ENCODE measurements at places on chromosomes 6 and 20.

- DNase-seq = no peak
These were observed 223.6 kb downstream of the EYA2 start for GRCh38 chr20:47118206-47118605.

DNA sequence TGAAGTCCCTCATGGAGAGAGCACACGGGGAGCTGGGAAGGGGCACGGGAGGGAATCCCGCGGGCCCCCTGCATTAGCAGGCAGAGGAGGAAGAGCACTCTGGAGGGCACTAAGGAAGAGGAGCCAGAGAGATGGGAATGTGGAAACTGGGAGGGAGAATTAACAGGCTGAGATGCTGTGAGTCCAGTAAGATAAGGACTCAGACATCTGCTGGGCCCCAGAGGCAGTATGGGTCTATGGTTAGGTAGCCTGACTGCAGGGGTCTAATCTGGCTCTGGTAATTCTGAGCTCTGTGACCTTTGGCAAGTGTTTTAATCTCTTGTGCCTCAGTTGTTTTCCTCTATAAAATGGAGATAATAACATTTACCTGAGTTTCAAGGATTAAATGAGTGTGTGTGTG is 15.7 kb upstream of the SRSF3 start:
- no peak for DNase-seq

GRCh38 chr6:114106020-114106419 is 135.1 kb upstream of the HDAC2 start:
- no peak for DNase-seq

DNA sequence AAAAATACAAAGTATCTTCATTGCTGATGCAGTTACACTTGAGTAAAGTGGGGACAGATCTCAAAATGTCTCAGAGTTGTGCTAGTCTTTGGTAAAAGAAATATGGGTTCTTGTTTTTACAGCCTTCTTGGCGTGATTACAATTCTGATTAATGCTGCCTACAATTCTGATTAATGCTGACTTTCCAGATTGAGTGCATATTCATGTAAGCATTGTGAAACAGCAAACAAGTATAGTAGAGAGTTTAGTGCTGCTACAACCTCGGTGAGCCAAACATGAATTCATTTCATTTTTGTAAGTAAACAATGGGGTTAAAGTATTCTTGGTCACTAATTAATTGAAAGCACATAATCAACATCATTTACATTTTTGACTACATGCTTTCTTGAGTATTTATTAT is at the start of gene DEFB113:
DEFB113 (minus strand) TSS at position 21 of the 400 bp plus-strand sequence; CDS start at position 21, 0 bp downstream.
- DNase-seq = no peak

DNA sequence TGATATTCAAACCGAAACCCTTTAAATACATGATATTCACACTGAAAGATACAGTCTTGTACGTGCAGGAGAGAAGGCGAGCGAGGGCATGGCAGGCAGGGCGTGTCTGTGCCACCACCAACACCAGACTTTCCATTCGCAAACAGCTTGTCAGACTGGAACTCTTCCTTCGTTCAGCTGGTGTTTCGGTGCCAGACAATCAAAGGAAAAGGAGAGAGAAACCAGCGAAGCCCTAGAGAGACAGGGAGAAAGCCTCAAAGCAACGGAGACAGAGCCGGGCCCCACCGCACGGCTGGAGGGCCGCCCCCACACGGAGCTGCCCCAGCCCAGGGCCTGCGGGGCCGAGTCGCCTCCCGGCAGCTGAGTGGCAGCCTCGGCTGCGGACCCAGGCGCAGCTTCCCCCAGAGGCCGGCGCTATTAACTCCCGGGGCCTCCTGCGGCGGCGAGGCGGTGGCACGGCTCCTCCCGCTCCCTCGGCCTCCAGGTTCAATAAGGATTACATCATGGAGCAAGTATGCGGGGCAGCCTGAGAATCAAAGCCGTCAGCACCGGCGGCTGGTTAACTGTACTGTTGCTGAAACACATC is 32.1 kb upstream of the NR2E1 start:
- peak; percentile 68 for DNase-seq

- DNase-seq = no peak
These were observed 150.5 kb downstream of the UNC5CL start for GRCh38 chr6:40888456-40888990.

GRCh38 chr6:126672649-126673048 is 332.7 kb downstream of the CENPW start:
- no peak for DNase-seq

- no peak for DNase-seq
These were observed 6.5 kb upstream of the RNF24 start for GRCh38 chr20:4021906-4022305.

DNA sequence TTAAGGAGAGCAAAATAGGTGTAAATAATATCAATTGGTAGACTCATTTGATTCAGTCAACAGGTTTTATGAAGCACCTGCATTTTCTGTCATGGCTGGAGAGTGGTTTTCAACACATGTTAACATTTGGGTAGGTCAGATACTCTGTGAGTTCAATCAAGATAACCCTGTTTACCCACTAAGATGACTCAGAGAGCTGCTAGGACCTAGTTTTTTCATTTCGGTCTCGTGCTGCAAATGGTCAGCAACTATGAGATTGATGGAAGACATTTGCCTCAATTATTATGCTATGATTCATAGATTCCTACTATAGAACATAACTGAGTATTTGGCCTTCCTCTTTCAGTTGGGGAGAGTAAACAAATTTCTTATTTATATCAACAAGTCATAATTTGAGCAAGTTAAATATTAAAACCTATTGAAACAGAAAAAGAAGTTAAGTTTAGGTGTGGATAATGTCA is 391.4 kb upstream of the CITED2 start:
- peak; percentile 36 for DNase-seq

DNA sequence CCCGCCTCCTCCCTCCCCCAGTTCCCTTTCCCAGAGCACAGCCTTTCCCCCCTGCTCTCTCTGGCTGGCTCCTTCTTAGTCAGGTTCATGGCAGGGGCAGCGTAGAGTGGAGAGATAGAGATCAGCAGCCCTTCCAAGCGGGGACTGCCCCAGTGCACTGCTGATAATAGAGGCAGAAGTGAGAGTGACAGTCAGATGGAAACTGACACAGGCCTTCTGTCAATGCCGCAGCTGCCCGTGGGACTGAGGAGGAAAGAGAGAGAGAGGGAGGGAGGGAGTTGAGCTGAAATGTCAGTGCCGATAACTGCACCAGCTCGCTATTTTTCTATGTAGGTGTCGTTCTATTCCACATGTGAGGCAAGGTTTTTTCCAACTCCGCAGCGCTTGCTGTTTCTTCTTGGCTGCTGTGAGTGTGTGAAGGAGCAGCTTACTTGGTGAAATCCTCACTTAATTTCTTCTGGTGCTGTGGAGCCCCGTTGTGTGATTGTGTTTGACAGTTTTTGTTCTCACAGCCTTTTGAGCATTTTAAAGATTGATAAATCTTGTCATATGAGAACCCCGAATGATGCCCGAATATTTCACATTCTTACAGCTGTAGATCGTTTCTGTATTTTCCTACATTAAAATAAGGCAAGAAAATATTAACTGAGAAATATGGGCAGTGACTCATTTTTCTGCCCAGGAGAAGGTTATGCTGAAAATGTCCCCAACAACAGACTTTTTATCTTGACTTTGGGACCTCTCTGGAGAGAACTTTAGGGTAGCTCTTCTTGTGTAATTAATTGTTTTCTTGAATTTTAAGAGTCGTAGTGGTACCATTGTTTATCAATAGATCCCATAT is 386.4 kb upstream of the MMS22L start:
- no peak for DNase-seq

GRCh38 chr6:103675807-103676406 is 1183.8 kb downstream of the HACE1 start:
- DNase-seq = no peak

DNA sequence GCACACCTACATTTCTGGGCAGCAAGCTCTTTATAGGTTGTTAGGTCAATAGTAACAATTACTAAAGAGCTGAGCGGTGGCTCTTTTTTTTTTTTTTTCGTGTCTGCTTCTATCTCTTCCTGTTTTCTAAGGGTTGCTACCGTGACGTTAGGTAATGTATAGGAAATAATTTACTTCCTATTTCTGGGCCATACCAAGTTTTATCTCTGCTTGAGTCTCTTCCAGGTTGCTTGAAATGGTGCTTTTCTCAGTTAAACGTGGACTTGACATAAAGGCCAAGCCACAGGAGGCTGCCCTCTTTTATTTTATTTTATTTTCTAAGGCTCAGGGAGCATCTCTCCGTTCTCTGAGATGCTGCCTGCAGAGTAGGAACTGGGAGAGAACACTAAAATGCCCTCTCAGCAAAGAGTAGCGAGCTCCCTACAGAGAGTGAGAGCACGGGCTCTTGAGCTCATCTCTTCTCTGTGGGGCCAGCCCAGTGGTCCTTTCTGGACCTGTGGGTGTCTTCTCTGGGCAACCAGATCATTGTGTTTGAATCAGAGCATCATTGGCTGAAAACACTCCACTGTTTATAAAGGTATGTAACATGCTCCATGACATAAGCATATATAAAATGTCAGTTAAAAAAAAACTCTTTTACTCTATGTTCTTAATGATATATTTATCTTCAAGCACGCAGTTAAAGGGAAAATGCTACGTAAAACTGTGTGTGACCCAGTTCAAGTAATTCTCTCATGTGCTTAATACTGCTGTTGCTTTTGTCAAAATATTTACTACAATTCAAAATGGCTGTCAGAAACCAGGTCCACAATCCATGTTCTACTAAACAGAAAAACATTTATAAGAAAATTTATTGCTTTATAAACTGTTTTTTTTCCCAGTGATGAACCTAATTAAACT is at the start of gene ZNF831:
ZNF831 (plus strand) TSS at position 191 of the 900 bp plus-strand sequence. CDS start 27,199 bp downstream, outside the sequence.
- DNase-seq = no peak

- no peak for DNase-seq
These were observed 1.5 kb downstream of the KIZ start for GRCh38 chr20:21127201-21127981.

DNA sequence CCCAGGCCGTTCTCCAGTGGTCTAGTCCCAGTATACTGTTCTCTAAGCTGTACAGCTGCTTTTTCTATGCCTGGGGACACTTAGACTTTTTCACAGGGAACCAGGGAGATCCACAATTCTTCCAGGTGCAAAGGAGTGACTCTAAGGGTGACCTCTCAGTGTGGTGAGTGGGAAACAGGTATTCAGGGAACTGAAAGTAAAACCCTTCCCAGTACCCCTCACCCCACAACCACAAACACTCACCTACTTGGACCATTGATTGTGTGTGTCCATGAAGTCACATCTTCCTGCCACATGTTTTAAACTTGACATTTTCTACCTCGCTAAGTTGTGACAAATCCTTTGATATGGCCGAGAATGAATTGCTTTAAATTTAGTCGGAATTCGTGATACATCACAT is 183.6 kb downstream of the CLIC5 start:
- no peak for DNase-seq

DNA sequence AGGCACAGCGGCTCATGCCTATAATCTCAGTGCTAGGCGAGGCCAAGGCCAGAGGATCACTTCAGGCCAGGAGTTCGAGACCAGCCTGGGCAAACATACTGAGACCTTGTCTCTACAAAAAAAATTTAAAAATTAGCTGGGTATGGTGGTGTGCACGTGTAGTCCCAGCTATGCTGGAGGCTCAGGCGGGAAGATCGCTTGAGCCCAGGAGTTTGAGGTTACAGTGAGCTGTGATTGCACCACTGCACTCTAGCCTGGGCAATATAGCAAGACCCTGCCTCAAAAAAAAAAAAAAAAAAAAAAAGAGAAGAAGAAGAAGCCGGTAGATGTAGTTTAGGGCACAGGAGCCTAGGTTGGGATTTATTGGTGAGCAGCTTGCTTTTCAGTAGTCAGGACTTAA is 20.7 kb downstream of the MTHFD1L start:
- DNase-seq = no peak

GRCh38 chr6:75402296-75402695 is 91.3 kb downstream of the FILIP1 start:
- DNase-seq = peak; percentile 12

DNA sequence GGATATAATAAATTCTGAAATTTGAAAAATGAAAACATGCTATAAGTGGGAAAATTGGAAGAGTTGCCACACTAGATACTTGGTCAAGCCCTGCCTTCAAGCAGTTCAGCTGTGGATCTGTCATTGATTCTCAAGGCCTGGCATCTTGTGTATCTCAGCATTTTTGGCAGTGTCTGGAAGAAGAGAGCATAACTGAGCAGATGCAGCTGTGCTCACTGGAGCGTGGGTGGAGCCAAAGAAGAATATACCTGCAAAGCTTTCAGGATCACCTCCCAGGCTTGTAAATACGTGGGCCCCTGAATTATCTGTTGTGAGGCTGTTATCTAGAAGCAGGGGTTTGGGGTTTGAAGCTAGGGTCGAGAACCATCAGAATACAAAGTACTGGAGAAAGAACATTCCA is 31.3 kb upstream of the CHD6 start:
- no peak for DNase-seq

- DNase-seq = peak; percentile 69
These were observed 14.1 kb upstream of the TCFL5 start for GRCh38 chr20:62875419-62876361.

DNA sequence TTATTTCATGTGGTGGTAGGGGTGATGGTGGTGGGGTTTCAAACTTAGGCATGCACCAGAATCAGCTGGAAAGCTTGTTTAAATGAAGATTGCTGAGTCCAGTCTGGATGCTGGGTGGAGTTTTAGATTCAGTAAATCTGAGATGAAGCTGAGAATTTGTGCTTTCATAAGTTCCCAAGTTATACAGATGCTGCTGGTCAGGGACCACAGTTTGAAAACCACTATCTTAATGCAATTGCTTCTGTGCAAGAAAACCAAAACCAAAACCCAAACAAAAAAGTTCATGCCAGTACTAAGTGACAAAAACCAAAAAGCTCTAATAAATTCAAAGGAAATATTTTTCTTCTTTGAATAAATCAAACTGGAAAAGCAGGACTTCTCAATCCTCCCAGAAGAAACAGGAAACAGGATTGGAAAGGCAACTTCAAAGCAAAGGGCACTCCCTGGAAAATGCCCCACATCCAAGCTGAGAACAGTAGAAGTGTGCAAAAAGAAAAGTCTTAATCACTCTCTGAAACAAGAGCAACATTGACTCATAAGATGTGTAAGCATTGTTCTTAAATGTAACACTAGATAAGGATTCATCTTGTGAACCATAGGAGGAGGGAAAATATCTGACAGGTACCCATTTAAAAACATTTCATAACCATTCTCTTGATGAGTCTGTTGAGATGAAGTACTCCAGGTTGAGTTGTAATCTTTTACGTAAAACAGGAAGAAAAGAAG is 481.5 kb upstream of the HSF2 start:
- peak; percentile 65 for DNase-seq

DNA sequence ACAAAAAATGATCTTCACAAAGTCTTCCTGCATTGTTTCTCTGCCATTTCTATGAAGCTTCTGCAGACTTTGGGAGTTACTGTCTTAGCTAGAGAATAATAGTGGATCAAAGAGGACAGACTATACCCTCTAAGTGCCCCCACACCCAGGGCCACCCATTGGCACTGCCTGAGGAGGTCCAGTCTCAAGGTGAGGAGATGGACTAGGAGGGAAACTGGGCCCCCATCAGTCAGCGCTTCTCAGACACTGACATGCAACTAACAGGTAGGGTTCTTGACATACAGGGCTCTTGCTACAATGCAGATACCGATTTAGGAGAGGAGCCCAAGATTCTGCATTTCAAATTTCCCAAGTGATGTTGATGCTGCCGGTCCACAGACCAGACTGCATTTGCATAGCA is 24.3 kb downstream of the PCNA start:
- DNase-seq = no peak

GRCh38 chr20:52268184-52268749 is 76.7 kb upstream of the ZFP64 start:
- DNase-seq = no peak

Data from mammary epithelial cell (primary cell).